ENCODE measurements at places on chromosomes 4 and X.
A peak's percentile ranks its signal among the peaks of the same experiment; 100 is the strongest.

DNA sequence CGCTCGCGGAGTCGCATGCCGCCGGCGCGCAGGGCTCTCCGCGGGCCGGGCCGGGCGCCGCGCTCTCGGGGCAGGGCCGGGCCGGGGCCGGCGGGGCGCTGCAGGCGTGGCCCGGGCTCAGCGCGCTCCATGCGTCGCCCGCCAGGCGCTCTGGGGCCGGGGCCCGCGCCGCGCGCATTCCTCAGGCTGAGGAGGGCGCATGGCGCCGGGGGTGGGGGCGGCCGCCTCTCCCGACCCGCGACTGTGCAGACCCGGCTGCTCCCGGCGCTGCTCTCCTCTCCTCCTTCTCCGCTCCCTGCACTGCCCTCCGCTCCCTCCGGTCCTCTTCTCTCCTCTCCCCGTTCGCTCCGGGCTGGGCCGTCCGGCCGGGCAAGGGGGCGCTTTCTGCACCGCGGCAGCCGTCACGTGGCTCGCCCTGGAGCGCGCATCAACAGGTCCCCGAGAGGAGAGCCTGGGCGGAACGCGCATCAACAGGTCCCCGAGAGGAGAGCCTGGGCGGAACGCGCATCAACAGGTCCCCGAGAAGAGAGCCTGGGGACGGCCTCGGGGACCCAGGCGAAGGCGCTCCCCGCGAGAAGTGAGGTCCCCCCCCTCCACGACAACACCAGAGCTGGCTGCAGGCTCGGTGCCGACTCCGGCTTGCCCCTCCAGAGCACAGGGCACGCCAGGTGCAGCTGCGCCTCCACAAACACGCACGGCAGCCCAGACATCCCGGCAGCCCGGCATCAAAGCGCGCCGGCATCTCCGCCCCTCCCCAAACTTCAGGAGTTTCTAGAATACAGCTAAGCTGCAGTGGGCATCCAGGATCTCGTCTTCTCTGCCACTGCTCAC, 12.9 kb downstream of the PPP2R3B start:
- DNase-seq: no peak

DNA sequence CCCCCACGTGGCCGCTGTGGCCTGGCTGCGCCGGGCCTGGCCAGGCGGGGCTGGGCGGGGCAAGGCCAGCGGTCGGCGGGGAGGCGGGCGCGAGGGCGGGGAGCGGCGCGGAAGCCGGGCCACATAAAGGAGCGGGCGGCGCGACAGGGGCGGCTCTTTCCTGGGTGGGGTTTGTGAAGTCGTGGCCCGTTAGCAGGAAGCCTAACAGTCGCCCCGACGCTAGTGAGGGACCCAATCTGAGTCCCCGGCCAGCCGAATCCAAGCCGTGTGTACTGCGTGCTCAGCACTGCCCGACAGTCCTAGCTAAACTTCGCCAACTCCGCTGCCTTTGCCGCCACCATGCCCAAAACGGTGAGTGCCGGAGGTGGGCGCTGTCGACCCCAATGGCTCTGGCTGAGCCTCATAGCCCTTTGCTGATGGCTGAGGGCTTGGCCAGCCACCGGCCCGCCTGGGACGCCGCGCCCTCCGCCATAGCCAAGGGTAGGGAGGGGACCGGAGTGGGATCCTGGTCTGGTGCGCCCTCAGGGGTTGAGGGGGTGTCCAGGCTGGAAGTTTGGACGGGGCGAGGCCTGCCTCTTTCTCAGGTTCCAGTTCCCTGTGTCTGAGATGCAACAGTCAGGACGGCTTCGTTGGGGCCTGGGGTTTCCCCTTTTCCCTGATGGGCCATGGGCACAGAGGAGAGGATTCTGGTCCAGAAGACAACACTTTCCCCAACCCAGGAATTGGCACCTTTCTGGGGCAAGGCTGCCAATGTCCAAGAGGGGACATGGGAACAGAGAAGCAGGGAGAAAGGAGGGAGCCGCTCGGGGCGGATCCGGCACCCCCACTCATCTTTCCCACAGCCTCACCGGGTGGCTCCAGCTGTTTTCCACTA, at the start of gene MSN:
Gene MSN (plus strand): TSS at position 152 of the 874 bp plus-strand sequence. CDS start 188 bp downstream, at position 340.
- DNase-seq: peak; percentile 89

GRCh38 chr4:88027611-88028608, 20.5 kb downstream of the PKD2 start:
- DNase-seq: no peak

GRCh38 chrX:13894888-13895565, 78.1 kb upstream of the GPM6B start:
- no peak for DNase-seq

DNA sequence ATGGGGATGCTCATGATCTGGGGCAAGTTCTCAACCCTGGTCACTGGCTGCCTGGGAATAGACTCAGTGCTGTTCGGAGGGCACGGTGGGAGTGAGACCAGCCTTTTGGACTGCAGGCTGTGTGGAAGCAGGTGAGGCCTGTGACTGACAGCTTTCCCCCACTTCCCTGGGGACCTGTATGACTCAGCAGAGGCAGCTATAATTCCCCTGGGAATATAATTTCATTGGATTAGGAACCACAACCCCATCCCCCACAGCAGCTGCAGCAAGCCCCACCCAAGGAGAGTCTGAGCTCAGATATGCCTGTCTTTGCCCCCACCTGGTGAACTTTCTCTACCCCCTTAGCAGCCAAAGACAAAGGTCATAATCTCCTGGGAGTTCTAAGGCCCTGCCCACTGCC, 408.6 kb downstream of the PPP3CA start:
- no peak for DNase-seq

GRCh38 chr4:120704538-120704937, 218.0 kb downstream of the PRDM5 start:
- DNase-seq: no peak

DNA sequence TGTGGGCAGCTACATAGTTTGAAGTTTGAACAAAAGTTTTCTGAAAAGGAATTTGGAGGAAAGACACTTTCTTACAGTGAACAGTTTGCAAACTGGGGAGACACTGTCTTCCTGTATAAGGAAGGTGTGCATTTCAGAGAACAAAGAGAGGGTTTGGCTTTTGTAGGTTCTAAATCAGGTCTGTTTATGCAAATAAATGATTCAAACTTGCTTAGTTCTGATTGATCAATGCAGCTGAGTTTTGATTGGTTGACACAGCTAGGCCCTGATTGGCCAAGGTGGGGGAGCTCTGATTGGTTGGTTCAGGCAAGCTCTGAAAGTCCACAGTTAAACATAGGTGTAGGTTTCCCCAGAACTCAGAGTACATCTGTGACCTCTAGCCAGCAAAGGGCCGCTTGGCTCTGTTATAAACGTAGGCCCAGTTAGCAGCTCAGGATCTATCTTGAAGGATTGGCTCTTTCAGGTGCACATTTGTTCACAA, 63.0 kb upstream of the ENPP6 start:
- DNase-seq: no peak

Measured in natural killer cell treated with Interleukin-12 subunit alpha and Interleukin-12 subunit beta and Interleukin-15 and Interleukin-18, amount 100 ng/mL, for 72 hours (primary cell).